ENCODE measurements at places on chromosomes 12 and 14. TPM values are rescaled to one million over a fixed set of nuclear protein-coding genes. Genes with fewer than 3 reads are reported as not detected.

Gene NYNRIN
- total RNA-seq, result 54.6 TPM

Gene GPR68
- 0.57 TPM for total RNA-seq

Gene CDK2
- total RNA-seq, result 33.9 TPM

Gene DPPA3
- total RNA-seq, result not detected

Gene PMCH
- total RNA-seq, result not detected

Gene HCAR2
- total RNA-seq, result 0.12 TPM

Gene OR4E2
- not detected for total RNA-seq

Gene PAWR
- 96.8 TPM for total RNA-seq

Gene CCDC38
- not detected for total RNA-seq

Gene MEG3
- total RNA-seq, result 421 TPM

Gene RDH11
- 35.9 TPM for total RNA-seq

Gene RDH12
- total RNA-seq, result not detected

Gene CACNA1C
- total RNA-seq, result 4.5 TPM

Gene NR1H4
- 16.8 TPM for total RNA-seq

Gene ACACB
- total RNA-seq, result 27.1 TPM

Gene NUAK1
- 15.9 TPM for total RNA-seq

Gene FAR2
- 0.86 TPM for total RNA-seq

Gene GPD1
- total RNA-seq, result 0.77 TPM

Gene RAD9B
- total RNA-seq, result 0.23 TPM

Gene EIF2S3B
- total RNA-seq, result 0.81 TPM

Gene DTX1
- total RNA-seq, result 5.5 TPM

Gene LHX5
- not detected for total RNA-seq

Gene ESPL1
- 0.12 TPM for total RNA-seq

Gene LBHD2
- not detected for total RNA-seq

Gene SLC17A8
- not detected for total RNA-seq

Gene SLCO1B1
- not detected for total RNA-seq

Gene MYF5
- not detected for total RNA-seq

Measured in ovary (tissue), 10 donors.